AG10803 (cell line): ENCODE measurements at places on chromosomes 13 and 19.
A peak's percentile ranks its signal among the peaks of the same experiment; 100 is the strongest.

DNA sequence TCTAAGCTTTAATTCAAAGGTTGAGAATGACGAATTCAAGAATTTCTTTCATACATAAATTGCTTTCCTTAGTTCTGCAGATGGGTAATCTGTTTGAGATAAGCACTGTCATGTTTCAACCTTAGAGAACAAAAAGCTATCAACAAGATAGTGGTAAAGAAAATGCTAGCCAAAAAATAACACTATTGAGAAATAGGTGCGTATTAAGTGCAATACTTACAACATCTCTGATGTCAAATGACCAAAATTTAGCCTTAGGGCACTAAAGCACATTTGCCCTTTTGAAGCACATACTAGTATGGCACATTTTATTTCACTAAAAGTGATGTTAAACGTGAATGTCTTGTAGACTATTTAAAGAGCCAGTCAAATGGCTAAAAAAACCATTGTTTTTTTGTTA is 4.9 kb downstream of the KBTBD6 start:
- DNase-seq: no peak

DNA sequence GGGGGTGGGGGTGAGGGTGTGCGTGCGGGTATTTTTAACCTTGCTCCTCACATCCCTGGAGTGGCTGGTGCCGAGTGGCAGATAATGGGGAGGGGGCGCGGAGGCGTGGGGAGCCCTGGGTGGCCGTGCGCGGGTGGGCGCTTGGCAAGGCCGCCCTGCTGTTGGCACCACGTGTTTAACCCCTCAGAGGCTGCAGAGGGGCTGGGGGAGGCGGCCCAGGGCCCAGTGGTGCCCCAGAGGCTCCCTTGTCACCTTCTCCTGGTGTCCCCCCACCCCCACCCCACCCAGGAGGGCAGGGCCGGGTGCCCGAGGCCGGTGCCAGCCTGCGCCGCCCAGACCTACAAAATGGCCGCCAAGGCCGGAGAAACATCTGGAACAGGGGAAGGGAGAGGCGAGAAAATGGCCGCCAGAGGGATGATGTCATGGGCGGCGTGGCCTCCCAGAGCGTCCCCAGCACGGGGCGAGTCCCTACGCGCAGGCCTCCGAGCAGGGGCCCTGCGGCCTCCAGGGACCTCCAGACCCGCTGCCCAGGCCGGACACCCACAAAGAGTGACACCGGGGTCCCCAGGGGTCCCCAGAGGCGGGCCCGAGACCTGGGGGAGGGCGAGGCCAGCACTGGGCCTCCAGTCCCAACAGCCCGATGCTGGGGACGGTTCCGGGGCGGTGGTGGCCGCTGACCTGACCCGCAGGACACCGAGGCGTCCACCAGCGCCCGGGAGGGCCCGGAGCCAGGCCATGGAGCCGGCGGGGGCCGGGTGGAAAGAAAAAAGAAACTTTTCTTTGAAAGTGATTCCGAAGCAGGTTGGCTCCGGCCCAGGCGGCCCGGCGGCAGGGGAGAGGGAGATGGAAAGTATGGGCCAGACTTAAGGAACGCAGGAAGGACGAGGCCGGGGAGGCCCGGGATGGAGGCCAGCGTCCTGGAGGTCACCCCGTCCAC is 38.2 kb downstream of the NFIC start:
- peak; percentile 94 for DNase-seq

GRCh38 chr19:31181535-31181934 is 167.7 kb downstream of the TSHZ3 start:
- no peak for DNase-seq

- DNase-seq: peak; percentile 79
These were observed 61.2 kb downstream of the MLLT1 start for GRCh38 chr19:6218491-6219146.

GRCh38 chr13:111131611-111132010 is 16.5 kb downstream of the ARHGEF7 start:
- no peak for DNase-seq

- no peak for DNase-seq
These were observed 29.1 kb upstream of the POP4 start for GRCh38 chr19:29576761-29577648.

GRCh38 chr13:43981091-43981490 is 101.4 kb downstream of the LACC1 start:
- DNase-seq: no peak

DNA sequence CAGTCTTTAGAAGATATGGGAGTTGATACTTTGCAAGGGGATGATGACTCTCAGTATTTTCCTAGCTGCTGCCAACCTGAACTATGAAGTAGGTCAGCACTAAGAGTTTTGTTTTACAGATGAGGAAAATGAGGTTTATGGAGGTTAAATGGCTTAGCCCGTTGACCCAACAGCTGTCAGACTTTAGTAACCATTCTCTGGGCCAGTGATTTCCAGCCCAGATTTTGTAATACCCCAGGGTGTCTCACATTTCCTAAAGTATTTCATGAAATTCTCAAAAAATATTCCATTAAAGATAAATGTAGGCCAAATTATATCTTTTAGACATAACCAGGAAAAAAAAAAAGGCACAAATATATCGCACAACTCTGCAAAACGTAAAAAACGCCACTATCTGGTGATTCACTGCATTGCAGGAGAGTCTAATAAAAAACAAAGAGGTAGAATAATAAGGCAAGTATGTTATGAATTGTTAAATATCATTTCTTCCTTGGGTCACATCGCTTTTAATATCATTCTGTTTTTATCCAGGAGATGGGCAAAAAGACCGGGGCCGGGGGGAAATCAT is 112.5 kb downstream of the DACH1 start:
- DNase-seq: no peak

DNA sequence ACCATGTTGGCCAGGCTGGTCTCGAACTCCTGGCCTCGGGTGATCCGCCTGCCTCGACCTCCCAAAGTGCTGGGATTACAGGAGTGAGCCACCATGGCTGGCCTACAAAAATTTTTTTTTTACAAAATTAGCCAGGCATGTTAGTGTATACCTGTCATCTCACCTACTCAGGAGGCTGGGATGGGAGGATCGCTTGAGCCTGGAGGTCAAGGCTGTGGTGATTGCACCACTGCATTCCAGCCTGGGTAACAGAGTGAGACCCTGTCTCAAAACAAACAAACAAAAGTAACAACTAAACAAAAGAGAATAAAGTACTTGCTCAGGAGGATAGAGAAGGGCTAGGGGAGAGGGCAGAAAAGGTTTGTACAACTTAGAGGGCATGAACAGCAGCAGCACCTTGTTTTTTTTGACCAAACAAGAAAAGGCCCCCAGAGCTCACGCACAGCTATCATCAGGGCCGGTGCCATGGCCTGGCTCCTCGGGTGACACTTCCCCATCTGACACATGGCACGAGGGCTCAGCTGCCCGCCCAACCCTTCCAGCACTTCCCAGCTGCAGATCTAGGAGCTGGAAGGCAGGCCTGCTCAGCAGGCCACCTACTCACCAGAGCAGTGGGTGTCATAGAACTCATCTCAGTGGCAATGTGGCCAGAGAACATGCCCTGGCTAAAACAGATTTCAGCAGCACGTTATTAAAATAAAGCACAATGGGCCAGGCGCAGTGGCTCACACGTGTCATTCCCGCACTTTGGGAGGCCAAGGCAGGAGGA is 8.6 kb upstream of the SLC7A9 start:
- DNase-seq: no peak

DNA sequence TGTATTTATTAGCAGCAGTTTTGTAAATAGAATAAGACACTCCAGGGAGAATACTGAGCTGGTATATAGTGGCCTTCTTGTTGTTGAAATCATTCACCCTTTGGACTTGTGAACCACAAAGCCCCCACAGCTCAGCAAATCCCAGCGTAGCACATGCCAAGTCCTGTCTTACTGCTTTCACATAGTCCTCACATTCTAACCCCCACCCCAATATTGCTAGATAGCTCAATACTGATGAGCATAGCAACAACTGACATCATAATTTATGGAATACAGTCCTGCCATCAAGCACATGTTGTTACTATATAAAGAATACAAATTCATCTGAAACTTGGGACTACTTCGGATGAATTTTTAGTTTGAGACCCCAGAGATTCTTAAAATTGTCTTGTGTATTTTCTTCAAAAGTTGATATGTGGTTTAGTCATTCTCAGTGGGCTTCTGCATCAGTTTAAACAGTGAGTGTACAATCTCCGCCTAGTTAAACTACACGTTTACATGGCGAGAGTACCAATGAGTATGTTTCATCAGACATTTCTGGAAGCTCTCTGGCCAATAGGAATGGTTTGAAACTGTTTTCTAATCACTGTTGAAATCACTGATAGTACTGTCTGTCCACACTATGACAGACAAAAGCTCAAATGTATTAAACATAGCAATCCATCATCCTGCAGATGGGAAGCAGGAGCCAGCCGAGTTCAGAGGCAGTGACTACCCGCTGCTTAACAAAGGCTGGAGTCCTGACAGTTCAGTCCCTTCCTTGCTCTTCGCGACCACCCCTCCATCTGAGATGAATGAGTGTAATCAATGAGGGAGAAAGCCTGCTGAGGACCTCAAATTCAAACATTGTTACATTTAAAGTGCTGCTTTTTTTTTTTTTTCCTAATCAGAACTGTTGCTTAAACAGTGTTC is 15.2 kb downstream of the DACH1 start:
- DNase-seq: no peak

- no peak for DNase-seq
These were observed 263.4 kb downstream of the UQCRFS1 start for GRCh38 chr19:28949535-28949934.

GRCh38 chr13:39417131-39417530 is 185.9 kb downstream of the LHFPL6 start:
- DNase-seq: no peak

DNA sequence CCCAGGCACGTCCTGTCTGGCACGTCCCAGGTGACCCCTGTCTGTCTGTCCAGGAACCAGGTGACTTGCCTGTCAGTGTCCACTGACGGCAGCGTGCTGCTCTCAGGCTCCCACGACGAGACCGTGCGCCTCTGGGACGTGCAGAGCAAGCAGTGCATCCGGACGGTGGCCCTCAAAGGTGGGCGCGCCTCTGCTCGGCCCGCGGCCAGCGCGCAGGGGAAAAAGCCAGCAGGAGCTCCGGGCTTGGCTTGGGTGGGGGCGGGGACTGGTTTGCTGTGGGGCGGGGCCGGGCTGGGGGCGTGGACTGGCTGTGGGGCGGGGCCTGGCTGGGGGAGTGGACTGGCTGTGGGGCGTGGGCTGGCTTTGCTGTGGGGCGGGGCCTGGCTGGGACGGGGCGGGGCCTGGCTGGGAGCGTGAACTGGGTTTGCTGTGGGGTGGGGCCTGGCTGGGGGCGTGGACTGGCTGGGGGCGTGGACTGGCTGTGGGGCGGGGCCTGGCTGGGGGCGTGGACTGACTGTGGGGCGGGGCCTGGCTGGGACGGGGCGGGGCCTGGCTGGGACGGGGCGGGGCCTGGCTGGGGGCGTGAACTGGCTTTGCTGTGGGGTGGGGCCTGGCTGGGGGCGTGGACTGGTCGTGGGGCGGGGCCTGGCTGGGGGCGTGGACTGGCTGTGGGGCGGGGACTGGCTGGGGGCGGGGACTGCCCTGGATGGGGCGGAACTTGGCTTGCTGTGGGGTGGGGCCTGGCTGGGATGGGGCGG is 7.2 kb downstream of the WDR18 start:
- DNase-seq: peak; percentile 52
